ENCODE measurements at places on chromosomes 5 and 9. TPM values are rescaled to one million over a fixed set of nuclear protein-coding genes. Genes with fewer than 3 reads are reported as not detected.

SPINK1 gene
- not detected for total RNA-seq

ADGRD2 gene
- not detected for total RNA-seq

DNAJA1 gene
- 88.8 TPM for total RNA-seq

PIP5K1B gene
- not detected for total RNA-seq

PKD2L2 gene
- total RNA-seq: not detected

DNM1 gene
- 5.7 TPM for total RNA-seq

ACTBL2 gene
- 0.15 TPM for total RNA-seq

TMEM267 gene
- 4.2 TPM for total RNA-seq

RNF224 gene
- total RNA-seq: under 0.01 TPM

PCDHA8 gene
- not detected for total RNA-seq

AP3S1 gene
- total RNA-seq: 112 TPM

TAL2 gene
- total RNA-seq: not detected

LCN9 gene
- total RNA-seq: not detected

PCSK1 gene
- not detected for total RNA-seq

PTGDS gene
- not detected for total RNA-seq

LVRN gene
- under 0.01 TPM for total RNA-seq

SLCO4C1 gene
- total RNA-seq: 0.50 TPM

C1QTNF3 gene
- 0.34 TPM for total RNA-seq

IFNA21 gene
- not detected for total RNA-seq

ENTREP1 gene
- not detected for total RNA-seq

MYO10 gene
- total RNA-seq: 15.6 TPM

MZB1 gene
- not detected for total RNA-seq

ZNF879 gene
- total RNA-seq: 1.2 TPM

DELE1 gene
- total RNA-seq: 44.2 TPM

IL13 gene
- total RNA-seq: not detected

BAAT gene
- under 0.01 TPM for total RNA-seq

QRFP gene
- not detected for total RNA-seq

TNC gene
- 39.7 TPM for total RNA-seq

SLC4A9 gene
- not detected for total RNA-seq

NUTM2F gene
- not detected for total RNA-seq

BTNL9 gene
- total RNA-seq: not detected

PCDHB5 gene
- total RNA-seq: 0.84 TPM

CORO2A gene
- 2.1 TPM for total RNA-seq

NREP gene
- total RNA-seq: 51.0 TPM

MTX3 gene
- total RNA-seq: 4.9 TPM

GPX3 gene
- total RNA-seq: 2.7 TPM

BTNL3 gene
- not detected for total RNA-seq

LECT2 gene
- not detected for total RNA-seq

C5orf58 gene
- not detected for total RNA-seq

GPR150 gene
- total RNA-seq: 0.59 TPM

DIMT1 gene
- 33.0 TPM for total RNA-seq

TUSC1 gene
- 10.7 TPM for total RNA-seq

PCDHGA2 gene
- 0.50 TPM for total RNA-seq

FBP1 gene
- total RNA-seq: not detected

IFNA2 gene
- not detected for total RNA-seq

FOXI1 gene
- not detected for total RNA-seq

TSSK1B gene
- not detected for total RNA-seq

KCNV2 gene
- not detected for total RNA-seq

CD180 gene
- not detected for total RNA-seq
